Activated CD4-positive, alpha-beta T cell treated with anti-CD3 and anti-CD28 coated beads, Interleukin-2, amount 10 ng/mL, durations not matched to agents 24 days and 14 days (primary cell): ENCODE measurements at places on chromosomes 12 and 14. TPM values are rescaled to one million over a fixed set of nuclear protein-coding genes. Genes with fewer than 3 reads are reported as not detected.

Gene CAPZA3
- not detected in 2 replicates for total RNA-seq

Gene ADCK1
- total RNA-seq: 4.9 and 5.3 TPM in 2 replicates

Gene KCNA1
- not detected in 2 replicates for total RNA-seq

Gene REC8
- total RNA-seq: 33.8 and 34.3 TPM in 2 replicates

Gene CCDC60
- not detected in 2 replicates for total RNA-seq

Gene LBHD2
- not detected in 2 replicates for total RNA-seq

DNA sequence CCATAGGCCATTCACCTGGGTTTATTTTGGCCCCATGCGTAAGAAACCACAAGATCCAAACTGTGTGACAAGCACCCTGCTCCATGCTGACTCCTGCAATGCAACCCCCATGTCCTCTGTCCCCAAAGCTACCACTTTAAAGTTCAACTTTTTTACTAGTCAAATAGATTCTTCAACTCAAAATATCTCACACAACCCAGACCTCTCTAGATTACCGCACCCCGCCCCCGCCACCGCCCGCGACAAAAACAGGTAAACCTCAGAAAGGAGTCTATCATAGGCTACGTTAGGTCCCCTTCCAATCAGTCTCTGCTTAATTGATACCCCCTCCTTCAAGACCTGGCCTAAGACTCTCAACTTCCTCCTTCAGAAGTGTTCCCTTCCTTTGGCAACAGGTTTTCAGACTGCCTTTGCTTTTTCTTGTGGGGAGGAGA is 2.2 kb downstream of the ZFP36L1 start:
- peak; percentile 79 for DNase-seq

- DNase-seq: no peak
These were observed 6.0 kb downstream of the LTB4R start for GRCh38 chr14:24317141-24317928.

DNA sequence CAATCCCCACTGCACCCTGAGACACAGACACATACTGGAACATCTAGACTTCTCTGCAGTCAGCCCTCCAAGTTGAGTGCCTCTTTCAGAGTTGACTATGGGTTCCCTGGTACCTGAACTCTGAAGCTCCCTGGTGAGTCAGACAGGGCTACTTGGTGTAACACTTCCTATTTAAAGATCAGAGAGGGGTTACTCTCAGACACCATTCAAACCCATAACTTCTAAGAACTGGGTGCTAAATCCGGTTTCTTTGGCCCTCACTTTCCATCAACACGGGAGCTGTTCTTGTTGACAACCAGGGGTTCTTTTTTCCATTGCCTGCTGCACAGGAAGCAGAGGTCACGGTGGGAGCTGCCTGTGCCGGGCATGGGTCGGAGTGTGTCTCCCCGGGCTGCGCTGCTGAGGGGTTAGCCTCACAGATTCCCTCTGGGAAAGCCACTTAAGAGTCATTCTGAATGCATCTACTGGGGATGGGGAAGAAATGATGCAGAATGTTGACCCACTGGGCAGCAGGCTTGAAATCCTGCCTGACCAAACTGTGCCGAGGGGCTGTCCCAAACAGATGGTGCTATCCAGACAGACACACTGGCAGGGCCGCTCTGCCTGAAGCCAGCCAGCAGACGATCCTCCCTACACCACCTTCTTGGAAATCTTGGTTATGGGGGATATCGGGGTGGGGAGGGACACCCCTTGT is 74.1 kb downstream of the PITPNM2 start:
- peak; percentile 88 for DNase-seq

- no peak for DNase-seq
These were observed 20.0 kb upstream of the SLC15A5 start for GRCh38 chr12:16297521-16297920.

- no peak for DNase-seq
These were observed 6.0 kb downstream of the CLMN start for GRCh38 chr14:95313707-95314106.

DNA sequence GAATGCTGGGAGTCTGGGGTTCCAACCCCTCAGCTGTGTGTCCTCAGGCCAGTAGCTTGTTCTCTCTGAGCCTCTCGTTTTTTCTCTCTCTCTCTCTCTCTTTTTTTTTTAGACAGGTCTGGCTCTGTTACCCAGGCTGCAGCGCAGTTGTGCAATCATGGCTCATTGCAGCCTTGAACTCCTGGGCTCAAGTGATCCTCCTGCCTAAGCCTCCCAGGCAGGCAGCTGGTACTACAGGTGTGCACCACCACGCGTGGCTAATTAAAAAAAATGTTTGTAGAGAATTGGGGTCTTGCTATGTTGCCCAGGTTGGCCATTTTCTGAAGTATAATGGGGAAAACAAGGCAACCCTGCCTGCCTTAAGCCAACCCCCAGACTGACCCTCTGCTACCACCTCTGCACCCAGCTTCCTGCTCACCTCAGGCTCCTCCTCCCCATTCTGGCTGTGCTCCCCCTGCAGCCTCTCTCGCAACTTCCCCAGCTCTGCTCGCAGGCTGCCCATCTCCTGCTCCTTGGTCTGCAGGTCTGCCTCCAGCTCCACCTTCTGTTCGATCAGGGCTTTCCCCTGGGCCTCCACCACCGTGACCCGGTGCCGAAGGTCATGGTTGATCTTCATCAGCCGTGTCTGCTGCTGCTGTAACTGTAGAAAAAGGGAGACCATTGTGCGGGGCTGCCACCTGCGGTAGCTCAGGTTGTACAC is 35.2 kb downstream of the RILPL1 start:
- no peak for DNase-seq
